ENCODE measurements at places on chromosomes 4 and X. TPM values are rescaled to one million over a fixed set of nuclear protein-coding genes. Genes with fewer than 3 reads are reported as not detected.

- peaks cover 13% of the 10 kb centered on the region for H3K4me1 ChIP-seq
- H3K27me3 ChIP-seq = no peaks in the 10 kb centered on the region
- no peak overlapping the region for H3K27ac ChIP-seq
- no peak for DNase-seq
These were observed 5.2 kb downstream of the YIPF6 start for GRCh38 chrX:68503836-68504636.

DNA sequence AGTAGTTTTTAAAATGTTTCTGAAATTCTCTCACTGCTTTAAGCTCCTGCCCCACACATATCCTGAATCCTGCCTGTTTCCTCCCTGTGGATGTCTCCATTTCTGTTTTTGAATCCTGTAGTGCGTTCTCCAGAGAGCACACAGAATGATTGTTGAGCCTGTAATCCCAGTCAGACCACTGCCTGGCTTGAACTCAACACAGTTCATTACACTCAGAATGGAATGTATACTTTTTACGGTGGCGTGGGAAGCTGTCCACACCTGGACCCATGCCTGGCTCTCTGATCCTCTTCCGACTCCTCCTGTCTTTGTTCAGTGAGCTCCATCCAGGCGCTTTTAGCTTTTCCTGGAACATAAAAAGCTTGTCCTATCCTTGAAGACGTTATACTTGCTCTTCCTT, 1217.0 kb upstream of the PRKX start:
- H3K4me1 ChIP-seq = no peaks in the 10 kb centered on the region
- DNase-seq = no peak
- no peak overlapping the region for H3K4me3 ChIP-seq
- no peak overlapping the region for H3K27ac ChIP-seq
- H3K36me3 ChIP-seq = no peaks in the 10 kb centered on the region
- no peaks in the 10 kb centered on the region for H3K27me3 ChIP-seq

- no peak overlapping the region for H3K4me3 ChIP-seq
- H3K27me3 ChIP-seq = no peaks in the 10 kb centered on the region
- H3K36me3 ChIP-seq = no peaks in the 10 kb centered on the region
- no peak overlapping the region for H3K27ac ChIP-seq
These were observed 63.2 kb upstream of the STARD8 start for GRCh38 chrX:68584221-68584620.

DNA sequence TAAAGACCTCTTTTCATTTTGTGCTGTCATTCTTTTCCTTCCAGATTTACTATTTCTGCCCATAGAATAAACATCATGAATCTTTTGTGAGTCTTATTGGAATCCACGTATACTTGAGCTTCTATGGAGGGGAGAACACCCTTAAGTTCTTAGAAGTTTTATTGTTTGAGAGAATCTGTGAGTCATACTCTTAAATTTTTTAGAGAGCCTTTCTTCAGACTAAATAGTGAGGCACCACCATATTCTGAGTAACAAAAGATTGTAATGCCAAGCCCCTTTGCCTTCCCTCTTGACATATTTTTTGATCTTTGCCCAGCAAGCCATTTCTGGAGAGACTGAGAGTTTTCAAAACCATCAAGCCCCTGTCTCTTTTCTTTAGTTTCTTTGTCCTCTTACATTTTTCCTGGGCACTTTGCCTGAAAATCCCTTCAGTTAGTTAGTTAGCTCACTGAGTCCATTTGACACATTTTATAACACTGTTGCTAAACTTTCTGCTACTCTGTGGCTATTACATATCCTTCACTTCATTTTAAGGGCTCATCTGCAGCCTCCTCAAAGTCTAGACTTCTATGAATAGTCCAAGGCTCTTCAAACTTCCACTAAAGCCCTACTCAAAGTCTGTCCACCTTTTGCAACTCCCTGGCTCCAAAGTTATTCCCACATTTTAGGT, 65.3 kb upstream of the NDUFC1 start:
- no peaks in the 10 kb centered on the region for H3K36me3 ChIP-seq
- no peak overlapping the region for H3K4me3 ChIP-seq
- peaks cover 15% of the 10 kb centered on the region for H3K4me1 ChIP-seq
- no peak for DNase-seq
- no peaks in the 10 kb centered on the region for H3K27me3 ChIP-seq

DNA sequence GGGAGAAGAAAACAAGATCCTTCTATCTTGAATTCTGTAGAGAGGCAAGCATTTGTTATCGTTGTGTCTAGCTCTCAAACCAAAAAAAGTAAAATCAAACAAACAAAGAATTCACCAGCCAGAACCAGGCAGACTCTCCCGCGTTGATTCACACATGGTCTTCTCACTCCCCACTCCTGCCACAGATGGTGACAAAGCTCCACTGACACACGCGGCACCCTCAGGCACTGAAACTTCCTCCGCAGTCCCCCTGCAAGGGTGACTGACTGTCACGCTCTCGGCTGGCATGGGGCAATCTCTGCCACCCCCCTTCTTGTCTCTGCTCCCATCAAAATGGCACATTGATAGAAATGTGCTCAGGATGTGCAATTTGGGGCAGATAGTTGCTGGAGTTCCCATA, 304.9 kb downstream of the DHX15 start:
- no peak overlapping the region for H3K4me3 ChIP-seq
- no peak overlapping the region for H3K27ac ChIP-seq
- no peaks in the 10 kb centered on the region for H3K27me3 ChIP-seq

GRCh38 chr4:58247792-58248191, 1137.6 kb upstream of the IGFBP7 start:
- no peaks in the 10 kb centered on the region for H3K27me3 ChIP-seq
- H3K36me3 ChIP-seq = no peaks in the 10 kb centered on the region
- H3K27ac ChIP-seq = no peak overlapping the region
- H3K4me1 ChIP-seq = no peaks in the 10 kb centered on the region

DNA sequence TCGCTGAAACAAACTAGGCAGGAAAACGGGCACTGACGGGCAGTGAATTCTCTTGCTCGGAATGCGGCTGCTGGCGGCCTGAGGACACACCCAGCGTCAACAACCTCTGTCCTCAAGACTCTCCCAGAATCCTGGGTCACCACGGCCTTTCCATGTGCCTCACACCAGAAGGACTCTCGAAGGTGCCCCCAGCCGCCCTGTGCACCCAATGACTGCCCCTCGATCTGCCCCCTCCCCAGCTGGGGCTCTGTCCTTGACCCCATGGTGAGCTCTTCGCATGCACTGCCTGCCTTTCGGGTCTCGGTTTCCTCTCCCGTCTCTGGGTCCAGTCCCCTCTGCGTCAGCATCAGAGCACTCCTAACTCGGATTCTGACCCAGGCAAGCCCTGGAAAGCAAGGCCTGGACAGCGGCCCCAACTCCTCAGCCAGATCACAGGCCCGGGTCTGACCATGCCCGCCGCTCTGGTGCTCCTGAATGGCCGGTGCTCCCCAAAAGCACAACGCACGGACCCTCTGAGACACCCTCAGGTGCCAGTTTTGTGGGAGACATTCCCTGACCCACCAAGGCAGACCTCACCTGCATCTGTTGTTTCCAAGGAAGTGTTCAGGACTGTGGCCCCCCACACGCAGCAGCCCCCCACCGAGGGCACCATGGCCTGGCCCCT, 56.0 kb downstream of the ACOX3 start:
- no peaks in the 10 kb centered on the region for H3K27me3 ChIP-seq
- peaks cover 66% of the 10 kb centered on the region for H3K36me3 ChIP-seq
- no peak overlapping the region for H3K27ac ChIP-seq
- H3K4me3 ChIP-seq = no peak overlapping the region
- no peaks in the 10 kb centered on the region for H3K4me1 ChIP-seq

DNA sequence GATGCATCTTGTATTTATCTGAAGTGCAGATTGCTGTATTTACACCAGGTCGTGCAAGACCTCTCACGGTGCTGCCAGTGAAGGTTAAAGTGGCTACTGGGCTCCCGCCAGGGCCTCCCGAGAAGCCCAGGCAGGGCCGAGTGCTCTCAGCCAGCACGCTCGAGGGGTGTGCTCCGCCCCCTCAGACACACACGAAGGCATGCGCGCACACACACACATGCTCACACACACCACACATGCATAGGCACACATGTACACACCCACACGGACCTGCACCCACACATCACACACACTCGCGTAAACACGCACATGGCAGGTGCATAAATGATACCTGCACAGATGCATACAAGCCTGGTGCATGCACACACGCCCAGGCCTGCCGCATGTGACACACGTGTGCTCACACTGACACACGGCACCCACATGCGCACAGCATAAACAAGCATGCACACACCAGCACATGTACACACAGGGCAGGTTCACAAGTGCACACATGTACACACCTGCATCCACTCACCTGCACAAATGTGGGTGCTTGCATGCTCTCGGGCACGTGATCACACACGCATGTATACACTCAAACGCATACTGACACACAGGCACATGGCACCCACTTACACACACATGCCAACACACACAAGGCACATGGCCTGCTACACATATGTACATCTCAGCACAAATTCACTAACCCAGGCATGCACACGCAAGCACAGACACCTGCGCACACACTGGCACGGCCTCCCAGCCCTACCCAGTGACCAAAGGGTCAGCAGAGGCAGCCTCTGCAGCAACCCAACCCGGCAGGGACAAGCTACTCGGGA, 71.6 kb downstream of the FAM53A start:
- no peaks in the 10 kb centered on the region for H3K4me1 ChIP-seq
- no peak overlapping the region for H3K4me3 ChIP-seq
- H3K27ac ChIP-seq = no peak overlapping the region
- no peaks in the 10 kb centered on the region for H3K36me3 ChIP-seq

- H3K4me1 ChIP-seq = no peaks in the 10 kb centered on the region
- H3K27ac ChIP-seq = no peak overlapping the region
- H3K27me3 ChIP-seq = no peaks in the 10 kb centered on the region
- DNase-seq = no peak
These were observed 380.7 kb upstream of the GALNTL6 start for GRCh38 chr4:171432536-171432935.

DNA sequence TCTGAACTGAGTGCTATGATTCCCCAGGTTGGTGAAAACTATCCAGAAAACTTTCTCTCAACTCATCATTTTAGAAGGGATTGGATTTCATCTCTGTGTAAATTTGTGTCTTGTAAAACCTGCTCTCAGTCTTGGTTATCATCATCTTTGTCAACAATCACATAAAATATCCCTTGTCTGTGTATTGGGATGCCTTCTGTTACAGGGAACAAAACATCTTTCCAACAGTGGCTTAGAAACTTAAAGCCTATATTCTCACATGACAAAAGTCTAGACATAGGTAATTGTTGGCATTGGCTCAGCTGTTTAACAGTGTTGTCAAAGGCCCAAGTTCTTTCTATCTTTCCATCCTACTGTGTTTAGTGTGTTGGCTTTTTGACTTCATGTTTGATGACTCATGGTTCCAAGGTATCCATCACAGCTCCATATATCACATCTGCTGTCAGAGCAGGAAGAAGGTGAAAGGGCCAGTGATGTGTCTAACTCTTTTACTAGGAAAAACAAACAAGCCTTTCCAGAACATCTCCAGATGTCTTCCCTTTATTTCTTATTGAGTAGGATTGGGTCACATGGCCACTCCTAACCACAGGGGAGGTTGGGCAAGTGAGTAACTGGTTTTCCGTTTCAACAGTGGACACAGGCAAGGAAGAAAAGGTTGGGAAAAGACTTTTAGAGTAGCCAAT, 65.0 kb downstream of the PHEX start:
- H3K36me3 ChIP-seq = no peaks in the 10 kb centered on the region
- no peak overlapping the region for H3K4me3 ChIP-seq
- no peaks in the 10 kb centered on the region for H3K27me3 ChIP-seq
- no peak for DNase-seq
- no peak overlapping the region for H3K27ac ChIP-seq

- peaks cover 12% of the 10 kb centered on the region for H3K4me1 ChIP-seq
- peaks cover 9% of the 10 kb centered on the region for H3K36me3 ChIP-seq
- no peak for DNase-seq
- no peaks in the 10 kb centered on the region for H3K27me3 ChIP-seq
- H3K4me3 ChIP-seq = no peak overlapping the region
- H3K27ac ChIP-seq = no peak overlapping the region
These were observed 11.7 kb downstream of the BBS12 start for GRCh38 chr4:122744229-122744628.

DNA sequence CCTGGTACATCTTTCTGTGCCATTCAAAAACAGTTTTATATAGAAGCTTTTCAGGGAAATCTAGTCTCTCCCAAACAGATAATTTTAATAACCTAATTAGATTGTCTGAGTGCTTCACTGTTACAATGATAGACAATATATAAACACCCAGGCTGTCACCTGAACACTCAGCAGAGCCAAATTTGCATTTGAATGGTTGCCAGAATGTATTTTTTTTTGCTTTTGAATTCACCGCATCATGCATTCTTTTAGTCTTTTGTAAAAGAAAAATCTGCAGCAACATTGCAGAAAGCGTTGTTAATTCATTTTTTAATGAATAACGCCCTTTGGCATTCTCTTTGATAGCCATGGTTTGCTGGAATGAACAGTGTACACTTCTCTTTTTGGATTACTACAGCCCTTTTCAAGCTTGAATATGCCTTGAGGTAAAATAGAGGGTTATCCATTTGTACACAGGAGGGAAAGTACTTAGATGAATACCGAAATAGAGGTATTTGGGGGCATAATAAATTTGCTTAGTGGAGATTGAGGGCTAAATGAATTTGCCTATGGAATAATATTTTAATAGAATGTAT, 175.0 kb upstream of the EPHA5 start:
- no peak overlapping the region for H3K4me3 ChIP-seq
- H3K4me1 ChIP-seq = no peaks in the 10 kb centered on the region
- H3K36me3 ChIP-seq = no peaks in the 10 kb centered on the region
- no peak overlapping the region for H3K27ac ChIP-seq

GRCh38 chr4:80189956-80190677, 7.2 kb upstream of the PRDM8 start:
- H3K27ac ChIP-seq = no peak overlapping the region
- H3K36me3 ChIP-seq = no peaks in the 10 kb centered on the region
- H3K4me1 ChIP-seq = no peaks in the 10 kb centered on the region
- no peak for DNase-seq
- no peak overlapping the region for H3K4me3 ChIP-seq

DNA sequence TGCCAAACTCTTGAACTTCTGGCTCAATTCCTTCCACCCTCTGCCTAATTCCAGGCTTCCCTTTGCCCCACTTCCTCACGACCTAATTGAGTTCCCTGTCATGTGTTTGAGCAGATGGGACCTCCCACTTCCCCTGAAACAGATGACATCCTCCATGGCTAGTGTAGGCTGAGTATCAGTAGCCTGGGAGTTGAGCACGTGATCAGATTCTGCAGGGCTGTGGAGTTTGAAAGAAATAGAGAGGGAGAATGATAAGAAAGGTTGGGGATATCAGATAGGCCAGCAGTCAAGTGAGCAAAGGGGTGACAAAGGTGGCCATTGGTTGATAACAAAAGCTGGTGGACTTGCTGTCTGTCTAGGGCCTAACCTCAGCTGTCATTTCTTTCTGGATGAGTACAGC, 18.8 kb upstream of the NWD2 start:
- H3K27me3 ChIP-seq = no peaks in the 10 kb centered on the region
- H3K4me1 ChIP-seq = no peaks in the 10 kb centered on the region
- no peak for DNase-seq
- no peaks in the 10 kb centered on the region for H3K36me3 ChIP-seq
- no peak overlapping the region for H3K4me3 ChIP-seq

The GUCY1B1 gene
- polyA plus RNA-seq = 2.4 TPM

The FMR1NB gene
- polyA plus RNA-seq = not detected

The TMPRSS11A gene
- not detected for polyA plus RNA-seq

The SMPX gene
- polyA plus RNA-seq = 4.8 TPM

The FAM47E gene
- polyA plus RNA-seq = 5.4 TPM

The P2RY8 gene
- polyA plus RNA-seq = not detected

Data from sigmoid colon (tissue), 7 donors.